ENCODE measurements at places on chromosomes 3 and 15.

DNA sequence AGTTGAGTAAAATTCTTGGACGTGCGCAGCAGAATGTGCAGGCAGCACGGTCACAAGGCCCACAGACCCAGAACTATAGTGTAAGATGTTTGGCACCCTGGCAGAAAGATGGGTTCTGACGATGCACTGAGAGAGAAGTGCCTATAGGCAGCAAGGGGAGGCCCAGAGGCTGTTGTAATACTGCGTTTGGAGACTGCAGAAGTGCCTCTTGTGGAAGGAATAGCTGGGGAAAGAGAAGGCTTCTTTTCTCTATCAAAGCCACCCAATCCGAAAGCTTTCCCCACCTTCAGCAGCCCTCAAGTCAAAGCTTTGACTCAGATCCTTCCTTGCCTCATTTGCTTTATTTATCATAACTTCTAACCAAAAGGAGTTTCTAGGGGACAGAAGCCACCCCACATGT lies 5.2 kb upstream of the SIN3A start:
- DNase-seq: peak; percentile 17

DNA sequence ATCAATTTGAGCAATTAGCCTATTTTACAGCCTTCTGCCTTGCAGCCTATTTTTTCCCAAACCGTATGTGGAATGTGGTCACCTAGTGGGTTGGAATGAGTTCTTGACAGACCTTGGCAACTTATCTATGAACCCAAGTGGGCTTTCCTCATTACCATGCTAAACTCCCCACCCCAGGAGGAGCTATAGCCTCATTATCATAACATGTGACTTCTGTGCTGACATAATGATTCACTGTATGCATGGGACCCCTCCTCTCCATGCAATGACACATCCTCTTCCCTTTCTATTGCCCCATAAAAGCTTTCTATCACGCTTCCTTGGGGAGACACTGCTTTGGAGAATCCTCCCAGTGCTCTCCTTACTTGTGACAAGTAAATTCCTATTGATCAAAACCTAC lies 83.5 kb upstream of the FHIT start:
- no peak for DNase-seq

DNA sequence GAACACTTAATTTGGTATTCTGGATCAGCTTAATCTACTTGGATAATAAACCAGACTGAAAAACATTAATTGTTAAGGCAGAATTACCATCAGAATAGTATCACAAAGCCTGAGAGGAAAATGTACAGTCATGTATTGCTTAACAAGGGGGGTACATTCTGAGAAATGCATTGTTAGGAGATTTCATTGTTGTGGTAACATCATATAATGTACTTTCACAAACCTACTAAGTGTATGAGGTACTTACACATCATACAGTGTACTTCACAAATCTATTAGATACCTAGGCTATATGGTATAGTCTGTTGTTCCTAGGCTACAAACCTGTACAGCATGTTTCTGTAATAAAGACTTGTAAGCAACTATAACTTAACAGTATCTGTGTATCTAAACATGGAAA lies 68.2 kb downstream of the NBEAL2 start:
- DNase-seq: no peak

- DNase-seq: no peak
Observed at GRCh38 chr3:139113993-139114375, 69.3 kb upstream of the PRR23C start.

- no peak for DNase-seq
Observed at GRCh38 chr3:132720228-132720627, 2.0 kb downstream of the NPHP3 start.

DNA sequence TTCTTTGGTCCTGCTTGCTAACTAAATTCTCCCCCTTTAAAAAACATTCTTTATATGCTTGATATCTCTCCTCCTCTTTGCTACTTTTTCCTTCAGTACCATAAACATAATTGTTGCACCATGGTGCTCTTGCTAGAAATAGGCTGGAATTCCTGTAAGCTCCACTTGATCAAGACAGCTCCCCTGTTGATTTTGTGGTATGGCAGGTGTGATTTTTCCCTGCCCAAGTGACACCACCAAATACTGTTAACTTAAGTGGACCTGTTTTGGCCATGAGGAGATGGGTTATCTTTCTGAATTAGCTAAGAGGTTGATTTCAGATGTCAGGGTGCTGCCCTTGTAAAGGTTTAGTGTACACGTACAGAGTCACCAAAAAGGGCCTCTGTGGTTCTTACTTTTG lies 205.3 kb downstream of the CDIN1 start:
- no peak for DNase-seq

Measured in EL (cell line).